ENCODE measurements at places on chromosomes 2 and 18.

DNA sequence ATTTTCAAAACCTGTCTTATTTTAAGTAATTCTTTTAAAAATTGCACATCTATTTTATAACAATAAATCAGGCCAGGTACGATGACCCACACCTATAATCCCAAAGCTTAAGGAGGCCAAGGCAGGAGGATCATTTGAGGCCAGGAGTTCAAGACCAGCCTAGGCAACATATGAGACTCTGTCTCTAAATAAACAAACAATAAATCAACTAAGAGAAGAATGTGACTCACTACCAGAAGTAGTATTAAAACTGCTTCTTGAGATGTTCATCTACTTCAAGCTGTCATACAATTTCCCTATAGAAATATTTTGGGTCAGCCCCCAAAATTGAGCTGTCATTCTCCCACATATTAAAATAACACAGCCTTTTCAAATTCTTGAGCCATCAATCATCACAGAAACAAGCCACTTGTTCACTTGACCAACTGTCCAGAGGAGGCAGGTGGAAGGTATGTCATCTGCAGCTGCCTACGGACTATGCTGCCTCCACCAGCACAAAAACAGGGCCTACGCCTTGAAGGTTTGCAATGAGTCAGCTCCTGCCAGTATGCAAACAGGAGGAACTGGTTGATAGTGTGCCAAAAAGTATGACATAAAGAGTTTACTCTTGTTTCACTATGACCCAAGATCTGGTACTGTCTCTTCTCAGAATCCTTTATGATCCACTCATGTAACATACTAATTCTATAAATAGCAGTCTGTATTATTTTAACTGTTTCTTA is 33.6 kb downstream of the KIDINS220 start:
- peak; percentile 19 for DNase-seq

GRCh38 chr2:120066800-120067547 is 54.1 kb downstream of the EPB41L5 start:
- DNase-seq: no peak

DNA sequence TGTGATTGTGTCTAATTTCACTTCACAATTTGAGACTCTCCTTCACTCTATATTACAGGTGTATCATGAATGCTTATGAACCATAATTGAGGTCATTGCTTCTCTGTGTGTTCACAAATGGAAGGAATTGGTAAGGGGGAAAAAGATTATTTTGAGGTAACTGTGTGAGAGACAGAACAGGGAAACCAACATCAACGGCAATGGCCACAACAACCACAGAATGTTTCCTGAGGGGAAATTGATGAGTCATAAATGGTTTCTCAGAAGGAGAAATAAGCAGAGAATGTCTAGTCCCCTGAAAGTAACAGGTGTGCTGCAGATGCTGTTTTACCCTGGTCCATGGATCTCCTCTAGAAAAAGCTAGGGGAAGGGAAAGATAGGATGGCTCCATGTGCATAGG is 361.2 kb upstream of the GALNT5 start:
- peak; percentile 3 for DNase-seq

DNA sequence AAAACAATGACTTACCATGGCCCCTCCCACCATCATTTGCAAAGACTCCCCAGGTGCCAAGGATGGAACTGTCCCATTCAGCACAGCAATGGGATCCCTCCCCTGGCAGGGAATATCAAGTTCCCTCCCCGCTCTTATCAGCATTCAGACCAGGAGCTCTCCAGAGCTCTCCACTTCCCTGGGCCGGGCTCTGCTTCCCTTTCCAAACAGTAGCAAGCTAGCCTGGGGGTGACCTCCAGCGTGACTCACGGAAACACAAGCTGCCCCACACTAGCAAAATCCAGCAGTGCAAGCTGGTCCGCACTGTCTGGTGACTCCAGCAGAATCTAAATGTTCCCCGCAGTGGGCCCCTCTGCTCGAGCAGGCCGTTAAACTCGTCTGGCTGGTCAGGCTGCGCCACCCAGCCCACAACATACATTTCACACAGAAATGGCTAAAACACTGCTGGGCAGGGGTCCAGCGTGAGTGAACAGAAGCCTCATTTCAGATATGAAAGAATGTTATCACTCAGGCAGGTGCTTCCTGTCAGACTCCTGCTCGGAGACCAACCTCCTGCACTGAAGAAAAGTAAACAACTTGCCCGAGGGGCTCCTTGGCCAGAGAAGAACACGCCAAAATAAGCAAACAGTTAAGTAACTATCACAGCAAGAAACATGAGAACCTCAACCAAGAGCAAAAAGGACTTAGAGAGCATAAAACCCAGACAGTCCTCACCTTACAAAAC is 33.9 kb downstream of the STAT1 start:
- DNase-seq: no peak

GRCh38 chr2:133040170-133040569 is 370.2 kb upstream of the LYPD1 start:
- DNase-seq: no peak

Data from GM19239 (cell line).